Frontal cortex (tissue), 4 donors: ENCODE measurements at places on chromosomes 11 and 22. TPM values are rescaled to one million over a fixed set of nuclear protein-coding genes. Genes with fewer than 3 reads are reported as not detected.

Gene FAM227A
- total RNA-seq, result 4.9 TPM

Gene HTR3B
- total RNA-seq, result 0.41 TPM

DNA sequence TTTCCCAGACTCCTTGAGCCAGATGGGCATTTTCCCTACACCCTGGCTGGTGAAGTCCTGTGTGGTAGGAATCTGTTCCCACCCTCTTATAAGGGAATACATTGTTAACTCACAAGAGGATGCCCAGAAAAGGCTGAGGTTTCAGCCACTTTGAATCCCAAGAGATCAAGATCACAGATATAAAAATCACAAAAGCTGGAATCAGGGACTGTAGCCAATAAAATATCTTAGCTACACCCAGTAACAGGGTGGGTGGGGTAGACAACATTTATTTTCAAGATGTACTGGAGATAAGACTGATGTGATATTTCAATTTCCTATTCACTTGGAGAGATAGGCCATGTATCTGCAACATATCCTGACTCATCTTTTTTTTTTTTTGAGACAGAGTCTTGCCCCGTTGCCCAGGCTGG lies 50.3 kb downstream of the COPB1 start:
- DNase-seq, result no peak

DNA sequence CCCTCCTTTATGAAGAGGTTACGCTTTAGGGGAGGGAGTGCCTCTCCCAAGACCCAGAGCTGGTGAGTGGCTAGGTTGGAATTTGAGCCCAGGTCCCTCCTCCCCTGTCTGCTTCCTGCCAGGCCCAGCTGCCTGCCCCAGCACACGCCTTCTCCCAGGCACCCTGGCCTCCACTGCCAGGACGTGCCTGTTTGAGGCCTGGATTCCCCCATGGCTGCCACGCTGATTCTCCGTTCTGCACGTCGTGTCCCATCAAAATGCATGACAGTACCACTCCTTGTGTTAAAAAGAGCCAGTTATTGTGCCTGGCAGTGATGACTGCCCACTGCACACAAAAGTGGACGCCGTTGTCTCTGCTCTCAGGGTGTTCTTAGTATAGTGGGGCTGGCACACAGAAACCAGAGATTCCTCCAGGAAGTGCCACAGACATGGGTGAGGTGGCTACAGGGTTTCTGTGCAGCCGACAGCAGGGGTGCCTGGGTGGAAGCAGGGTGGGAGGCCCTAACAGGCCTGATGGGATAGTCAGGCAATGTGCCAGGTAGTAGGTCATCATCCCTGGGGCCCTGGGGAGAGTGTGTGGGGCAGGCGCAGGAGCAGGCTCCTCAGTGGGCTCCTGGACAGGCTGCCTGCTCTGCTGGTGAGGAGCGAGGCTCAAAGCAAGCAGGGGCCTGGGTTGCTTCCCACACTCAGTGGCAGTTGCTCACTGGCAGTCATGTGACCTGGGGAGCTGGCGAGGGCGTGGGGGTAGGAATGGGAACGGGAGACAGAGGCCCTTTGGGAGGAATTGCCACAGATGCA lies 24.2 kb downstream of the MED15 start:
- peak; percentile 66 for DNase-seq

- no peak for DNase-seq
These were observed 396.1 kb downstream of the BRD1 start for GRCh38 chr22:49431551-49431950.
